Tongue (tissue), 3 donors: ENCODE measurements at places on chromosomes 3 and 15.

DNA sequence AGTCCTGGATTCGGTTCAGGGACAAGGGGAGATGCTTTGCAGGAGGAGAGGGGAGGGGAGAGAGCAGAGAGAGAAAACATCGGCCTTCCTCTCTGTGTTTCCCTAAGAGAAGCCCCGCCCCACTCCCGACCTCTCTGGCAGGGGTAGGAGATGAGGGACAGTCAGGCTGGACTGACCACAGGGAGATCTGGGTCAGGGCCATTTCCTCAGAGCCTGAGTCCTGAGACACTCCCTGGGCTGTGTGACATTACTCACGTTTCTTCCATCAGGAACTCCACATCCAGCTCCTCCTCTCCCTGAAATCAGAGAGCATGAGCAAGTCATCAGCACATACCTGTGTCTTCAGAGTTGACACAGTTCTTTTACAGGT is 9.1 kb downstream of the PLA2G4D start:
- no peak for DNase-seq

- no peak for DNase-seq
These were observed 55.9 kb upstream of the PIK3CB start for GRCh38 chr3:138890555-138891187.

DNA sequence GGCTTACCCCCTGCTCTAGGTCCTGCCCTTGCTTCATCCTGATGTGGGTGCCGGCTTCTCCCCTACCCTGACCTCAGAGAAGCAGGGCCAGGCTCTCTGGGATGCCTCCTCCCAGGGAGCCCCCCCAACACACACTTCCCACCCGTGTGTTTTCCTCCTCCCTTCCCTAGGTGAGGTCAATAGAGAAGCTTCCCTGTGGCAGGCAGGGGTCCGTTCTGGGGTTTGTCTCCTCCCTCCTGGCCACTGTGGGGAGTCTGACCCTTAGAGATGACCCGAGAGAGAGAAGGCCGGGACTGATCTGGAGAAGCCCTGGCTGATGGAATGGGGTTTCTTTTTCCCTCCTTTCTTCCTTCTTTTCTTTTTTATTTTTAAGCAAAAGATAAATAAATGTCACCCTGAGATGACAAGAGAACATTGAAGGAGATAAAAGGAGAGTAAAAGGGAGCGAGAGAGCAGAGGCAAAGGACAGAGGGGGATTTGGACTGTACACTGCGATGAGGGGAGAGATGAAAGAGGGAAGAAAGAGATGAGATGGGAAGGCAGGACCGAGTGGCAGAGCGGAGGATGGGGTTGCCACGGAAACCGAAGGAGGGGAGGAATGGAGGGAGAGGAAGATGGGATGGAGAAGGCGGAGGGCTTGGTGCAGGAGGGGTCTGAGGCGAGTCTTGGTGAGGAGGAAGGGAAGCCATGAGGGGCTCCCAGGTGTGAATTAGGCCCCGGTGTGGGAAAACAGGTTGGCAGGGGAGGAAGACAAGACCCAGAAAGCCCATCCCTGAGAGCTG is 48.4 kb downstream of the IDH2 start:
- DNase-seq: no peak

DNA sequence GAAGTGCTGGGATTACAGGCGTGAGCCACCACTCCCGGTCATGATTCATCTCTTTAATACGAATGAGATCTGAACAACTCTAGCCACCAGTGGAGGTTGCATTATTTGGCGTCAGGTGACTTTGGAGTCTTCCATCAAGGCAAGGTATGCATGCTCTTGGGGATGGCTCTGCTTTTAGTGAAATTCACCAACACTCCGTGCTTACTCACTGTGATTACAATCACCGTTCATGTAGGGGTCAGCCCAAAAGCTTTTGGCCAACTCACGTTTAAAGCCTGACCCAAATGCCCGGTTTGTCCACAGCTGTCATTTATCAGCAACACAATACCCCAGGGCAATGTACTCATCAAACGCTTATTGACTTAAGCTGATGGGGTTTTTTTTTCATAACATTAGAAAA is 155.4 kb downstream of the PDZRN3 start:
- DNase-seq: no peak
